T-helper 1 cell (primary cell): ENCODE measurements at places on chromosomes 16 and 17.

DNA sequence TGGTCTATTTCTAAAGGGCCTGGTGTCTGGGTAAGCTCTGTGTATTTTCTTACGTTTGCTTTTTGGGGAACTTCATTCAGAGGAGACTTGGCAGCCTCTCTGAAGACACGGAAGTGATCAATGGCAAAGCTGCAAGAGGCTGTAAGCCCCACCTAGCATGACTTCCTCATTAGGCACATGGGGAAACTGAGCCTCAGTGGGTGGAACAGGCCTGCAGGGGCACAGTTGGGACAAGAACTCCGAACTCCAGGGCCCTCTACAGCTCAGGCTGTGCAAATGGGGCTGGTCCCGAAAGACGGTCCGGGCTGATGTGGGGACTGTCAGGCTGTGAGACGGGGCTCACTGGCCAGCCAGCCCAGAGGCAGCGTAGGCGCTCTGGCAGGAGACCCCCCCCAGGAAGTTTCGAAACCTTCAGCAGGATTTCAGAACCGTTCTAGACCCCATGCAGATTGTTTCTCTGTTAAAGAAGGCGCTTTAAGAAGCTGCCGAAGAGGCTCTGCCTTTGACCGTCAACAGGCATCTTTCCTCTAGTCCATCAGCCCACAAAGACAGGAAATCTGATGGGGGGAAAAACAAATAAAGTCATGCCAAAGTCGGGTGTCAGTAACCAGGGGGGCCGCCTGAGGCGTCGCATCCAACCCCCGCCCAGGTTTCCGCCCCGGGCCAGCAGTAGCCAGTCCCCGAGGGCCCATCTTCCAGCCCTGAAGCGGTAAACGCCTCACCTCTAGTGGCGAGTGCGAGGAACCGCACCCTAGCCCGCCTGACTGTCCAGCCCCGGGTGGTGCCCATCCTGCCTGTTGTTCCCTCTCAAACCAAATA lies 79.8 kb upstream of the TBC1D3K start:
- DNase-seq: peak; percentile 15

GRCh38 chr16:73047221-73047535 lies 750 bp downstream of the ZFHX3 start:
- no peak for DNase-seq

GRCh38 chr17:7496470-7497183 lies 12.5 kb downstream of the POLR2A start:
- DNase-seq: no peak

GRCh38 chr17:83183951-83184506 lies 104.6 kb downstream of the METRNL start:
- no peak for DNase-seq

- DNase-seq: no peak
Observed at GRCh38 chr16:739560-740458, 988 bp downstream of the CIAO3 start.

DNA sequence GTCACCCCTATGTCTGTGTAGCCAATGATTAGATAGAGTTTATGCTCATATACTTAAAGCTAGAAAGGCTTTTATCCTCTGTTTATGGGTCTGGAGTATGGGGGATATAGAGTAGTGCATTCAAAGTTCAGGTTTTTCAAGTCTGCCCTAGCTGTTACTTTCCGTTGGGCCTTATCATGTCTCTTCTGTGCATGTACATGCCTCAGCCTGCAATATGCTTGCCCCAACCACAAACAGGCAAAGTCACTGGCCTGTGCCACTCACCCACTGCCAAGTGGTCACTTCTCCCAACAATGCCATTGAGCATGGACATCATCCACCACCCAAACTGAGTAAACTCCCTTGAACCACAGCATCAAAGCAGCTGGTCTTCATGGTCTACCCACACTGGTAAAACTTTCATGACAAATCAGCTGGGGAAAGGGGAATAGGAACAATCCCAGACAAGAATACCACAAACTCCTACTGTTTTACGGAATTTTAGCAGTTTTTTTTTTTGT lies 70.3 kb upstream of the C17orf78 start:
- no peak for DNase-seq

DNA sequence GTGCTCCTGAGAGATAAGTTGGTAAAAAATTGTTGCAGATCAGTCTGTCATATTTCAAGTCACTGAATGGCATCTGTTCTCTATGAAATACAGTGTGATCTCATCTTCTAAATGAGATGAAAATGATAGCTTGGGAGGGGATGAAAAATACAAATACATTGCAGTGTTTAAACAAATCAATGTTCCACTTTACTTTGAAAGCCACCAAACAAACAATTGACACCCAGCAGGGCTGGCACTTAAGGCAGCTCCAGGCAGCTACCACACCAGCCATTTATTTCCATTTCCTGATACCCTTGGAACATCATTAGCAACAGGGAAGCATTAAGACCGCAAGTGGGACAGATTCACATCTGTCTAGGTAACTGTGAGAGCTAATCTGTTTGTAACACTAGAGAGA lies 827.6 kb upstream of the KIF2B start:
- DNase-seq: no peak

DNA sequence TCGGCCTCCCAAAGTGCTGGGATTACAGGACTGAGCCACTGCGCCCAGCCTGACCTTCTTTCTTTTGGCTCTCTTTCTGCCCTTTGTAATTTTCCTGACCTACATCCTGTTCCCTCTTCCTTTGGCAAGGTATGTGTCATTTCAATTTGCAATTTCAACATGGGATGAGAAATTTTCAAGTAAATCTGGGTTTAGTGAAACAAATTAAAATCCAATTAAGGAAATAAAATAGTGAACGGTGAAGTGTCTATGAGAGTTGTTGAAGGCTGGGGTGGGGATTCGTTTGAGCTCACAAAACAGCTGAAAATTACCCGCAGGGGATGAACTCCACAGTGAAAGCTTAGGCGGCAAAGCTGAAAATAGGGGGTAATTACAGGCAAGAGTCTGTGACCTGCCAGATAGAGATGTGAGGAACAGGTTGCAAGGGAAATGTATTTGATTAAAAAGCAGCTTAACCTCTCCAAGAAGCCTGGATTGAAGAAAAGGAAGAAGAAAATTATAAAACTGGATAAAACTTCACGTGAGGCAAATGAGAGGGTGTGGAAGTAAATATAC lies 277.7 kb downstream of the UTP18 start:
- DNase-seq: no peak

- DNase-seq: no peak
Observed at GRCh38 chr17:422196-422930, 69.8 kb upstream of the RPH3AL start.

DNA sequence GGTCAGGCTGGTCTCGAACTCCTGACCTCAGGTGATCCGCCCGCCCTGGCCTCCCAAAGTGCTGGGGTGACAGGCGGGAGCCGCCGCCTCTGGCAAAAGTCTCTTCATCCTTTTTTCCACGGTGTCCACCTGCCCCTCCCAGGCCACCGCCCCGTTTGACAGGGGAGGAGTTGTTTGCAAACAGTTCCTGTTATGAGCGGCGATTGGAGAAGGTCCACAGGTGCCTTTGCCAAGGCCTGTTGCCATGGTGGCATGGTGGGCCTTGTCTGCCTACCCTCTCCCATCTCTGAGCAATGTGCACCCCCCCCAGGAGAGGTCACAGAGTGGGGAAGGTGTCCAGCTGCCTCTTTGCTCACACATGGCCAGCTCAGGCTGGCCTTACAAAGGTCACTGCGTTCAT lies 16.0 kb upstream of the RAP1GAP2 start:
- no peak for DNase-seq

- no peak for DNase-seq
Observed at GRCh38 chr17:9936095-9936494, 31.0 kb upstream of the RCVRN start.

GRCh38 chr17:82049106-82049505 lies 2.5 kb downstream of the RFNG start:
- no peak for DNase-seq

DNA sequence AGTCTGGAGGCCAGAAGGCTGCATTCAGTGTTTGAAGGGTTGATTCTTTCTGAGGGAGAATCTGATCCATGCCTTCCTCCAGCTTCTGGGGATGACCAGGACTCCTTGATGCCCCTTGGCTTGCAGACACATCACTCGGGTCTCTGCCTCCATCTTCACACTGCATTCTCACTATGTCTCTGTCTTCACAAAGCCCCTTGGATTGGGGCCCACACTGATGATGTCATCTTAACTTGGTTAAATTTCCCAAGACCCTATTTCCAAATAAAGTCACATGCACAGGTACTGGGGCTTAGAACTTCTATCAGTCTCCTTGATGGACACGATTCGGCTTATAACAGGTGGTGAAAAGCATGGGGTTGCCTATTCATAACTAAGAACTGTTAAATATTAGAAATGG lies 112.1 kb upstream of the MYOCD start:
- DNase-seq: no peak

DNA sequence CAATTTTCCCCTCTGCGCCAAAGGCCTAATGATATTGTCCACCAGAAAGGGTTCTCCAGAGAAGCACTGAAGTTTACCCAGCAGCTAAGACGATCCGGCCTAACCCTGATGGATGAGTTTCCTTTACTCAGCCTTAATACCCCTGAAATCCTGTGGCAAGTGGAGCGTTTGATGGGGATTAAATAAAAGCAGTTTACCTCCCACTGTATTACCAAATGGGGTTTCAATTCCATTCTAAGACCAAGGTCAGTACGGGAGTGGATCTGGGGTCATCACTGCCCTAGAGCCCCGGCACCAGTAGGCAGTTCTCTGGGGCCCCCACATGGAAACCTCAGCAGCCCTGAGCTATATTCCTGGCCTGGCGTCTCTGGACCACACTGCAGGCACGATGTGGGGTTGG lies 97.1 kb upstream of the NOL11 start:
- DNase-seq: no peak

DNA sequence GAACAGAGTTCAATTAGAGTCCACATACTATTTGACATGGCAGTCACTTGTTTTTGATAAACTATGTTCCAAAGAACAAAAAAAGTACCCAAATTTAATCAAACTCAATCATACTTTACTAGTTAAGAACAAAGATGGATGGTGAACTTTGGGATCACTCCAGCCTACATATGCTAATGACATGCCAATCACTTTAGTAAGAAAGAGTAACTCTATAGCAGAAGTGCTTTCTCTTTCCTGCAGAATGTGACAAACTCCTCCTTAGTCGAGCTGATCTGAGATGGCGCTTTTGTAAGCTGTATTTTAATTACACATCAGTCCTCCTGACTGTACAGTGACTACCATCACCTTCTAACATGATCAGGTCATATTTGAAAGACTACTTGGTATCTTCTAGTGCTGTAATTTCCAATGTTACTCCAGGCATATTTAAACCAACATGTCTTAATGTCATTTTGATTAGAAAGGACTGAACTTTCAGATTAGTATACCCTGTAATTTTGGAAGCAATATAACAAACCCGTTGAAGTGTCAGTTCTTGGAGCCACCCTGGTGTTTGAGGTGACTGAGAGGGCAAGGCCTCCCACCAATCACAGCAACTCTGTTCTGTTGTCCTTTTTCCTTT lies 4.1 kb downstream of the NETO2 start:
- DNase-seq: no peak

DNA sequence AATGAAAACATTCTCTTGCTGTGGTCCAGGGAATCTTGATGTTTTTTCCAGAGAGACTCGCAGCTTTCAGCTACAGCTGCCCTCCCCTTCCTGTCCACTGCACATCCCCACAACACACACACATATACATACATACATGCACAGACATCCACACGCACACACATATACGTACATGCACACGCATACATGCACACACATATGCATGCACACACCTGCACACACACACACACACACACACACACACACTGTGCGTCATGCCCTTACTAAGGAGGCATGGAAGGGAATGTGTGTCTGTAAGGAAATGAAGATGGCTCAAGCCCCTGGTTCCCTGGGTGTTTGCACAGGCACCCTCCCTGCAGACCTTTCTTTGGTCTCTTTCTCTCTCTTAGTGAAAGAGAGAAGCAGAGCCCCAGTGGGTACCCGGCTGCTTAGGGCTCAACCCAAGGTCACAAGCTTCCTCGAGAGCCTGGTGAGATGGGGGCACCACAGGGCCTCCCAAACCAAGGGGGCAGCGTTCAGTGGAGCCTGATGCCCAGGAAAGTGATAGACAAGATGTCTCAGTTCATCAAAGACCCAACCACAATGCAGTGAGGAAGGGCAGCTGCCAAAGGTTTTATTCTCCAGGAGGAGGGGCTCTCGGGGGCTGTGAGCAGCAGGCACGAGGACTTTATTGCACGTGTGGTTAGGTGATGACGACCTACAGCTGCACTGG lies 33.3 kb downstream of the TNFRSF13B start:
- no peak for DNase-seq

- DNase-seq: no peak
Observed at GRCh38 chr16:88389621-88390160, 6.9 kb downstream of the ZNF469 start.

- DNase-seq: no peak
Observed at GRCh38 chr17:41959336-41960095, 7.1 kb upstream of the CNP start.

- DNase-seq: no peak
Observed at GRCh38 chr16:13587181-13587580, 332.8 kb upstream of the ERCC4 start.

GRCh38 chr16:52819808-52820207 lies 232.9 kb downstream of the CHD9NB start:
- DNase-seq: no peak

- no peak for DNase-seq
Observed at GRCh38 chr17:31393749-31394146, 2.3 kb downstream of the RAB11FIP4 start.

DNA sequence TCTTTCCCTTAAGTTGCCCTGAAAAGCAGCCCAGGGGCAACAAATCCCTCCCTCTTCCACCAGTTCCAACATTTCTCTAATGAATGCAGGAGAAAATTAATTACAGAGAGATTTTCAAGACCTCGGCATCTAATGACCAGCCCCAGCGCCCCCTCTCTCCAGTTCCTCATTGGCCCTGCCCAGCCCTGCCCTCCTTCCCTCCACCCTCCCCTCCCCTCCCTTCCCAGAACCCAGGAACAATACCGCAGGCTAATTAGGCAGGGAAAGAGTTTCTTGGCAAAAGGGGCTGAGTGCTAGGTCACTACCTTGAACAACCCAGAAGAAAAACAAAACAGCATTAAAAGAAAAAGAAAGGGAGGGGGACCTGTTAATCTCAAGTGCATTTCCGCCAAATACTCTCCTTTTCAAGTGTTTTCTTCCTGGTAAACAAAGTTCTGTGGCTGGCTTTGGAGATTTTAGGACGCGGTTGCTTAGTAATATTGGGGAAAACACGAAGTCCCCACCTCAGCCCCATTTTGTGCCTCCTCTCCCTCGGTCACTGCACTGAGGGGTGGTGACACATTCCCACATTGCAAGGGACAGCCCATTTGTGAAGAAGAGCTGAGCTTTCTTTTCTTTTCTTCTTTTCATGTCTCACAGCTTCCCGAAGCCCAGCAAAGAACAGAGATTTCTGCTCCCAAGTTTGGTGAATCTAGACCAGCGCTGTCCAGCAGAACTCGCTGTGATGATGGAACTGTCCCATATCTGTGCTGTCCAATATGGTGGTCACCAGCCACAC lies 215.4 kb downstream of the SOX9 start:
- DNase-seq: no peak
